H4 (cell line): ENCODE measurements at places on chromosomes 1 and 21. TPM values are rescaled to one million over a fixed set of nuclear protein-coding genes. Genes with fewer than 3 reads are reported as not detected.

DNA sequence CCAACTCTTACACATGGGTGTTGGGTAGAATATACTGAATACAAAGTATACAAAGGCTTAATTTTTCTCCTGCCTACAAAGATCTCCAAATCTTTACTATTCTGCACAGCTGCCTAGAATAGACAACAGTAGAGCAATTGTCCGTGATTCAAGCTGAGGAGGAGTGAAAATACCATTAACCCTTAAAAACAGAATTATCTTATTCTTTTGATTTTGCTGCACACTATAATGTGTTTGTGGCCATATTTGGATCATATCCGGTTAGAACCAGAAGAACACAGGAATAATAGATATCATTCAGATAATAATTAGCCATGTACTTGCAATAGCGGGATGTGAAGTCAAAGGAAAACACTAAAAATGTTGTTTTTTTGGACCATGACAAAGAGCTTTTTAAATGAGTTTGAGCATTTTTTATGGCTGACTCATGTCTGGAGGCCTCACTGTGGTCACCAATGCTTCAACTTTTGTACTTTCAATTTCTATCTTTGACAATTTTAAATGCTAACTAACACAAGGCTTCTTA, 197.6 kb upstream of the FOXD3 start:
- peak; percentile 88 for DNase-seq

GRCh38 chr1:31577515-31578192, 1.3 kb downstream of the TINAGL1 start:
- no peak for DNase-seq

DNA sequence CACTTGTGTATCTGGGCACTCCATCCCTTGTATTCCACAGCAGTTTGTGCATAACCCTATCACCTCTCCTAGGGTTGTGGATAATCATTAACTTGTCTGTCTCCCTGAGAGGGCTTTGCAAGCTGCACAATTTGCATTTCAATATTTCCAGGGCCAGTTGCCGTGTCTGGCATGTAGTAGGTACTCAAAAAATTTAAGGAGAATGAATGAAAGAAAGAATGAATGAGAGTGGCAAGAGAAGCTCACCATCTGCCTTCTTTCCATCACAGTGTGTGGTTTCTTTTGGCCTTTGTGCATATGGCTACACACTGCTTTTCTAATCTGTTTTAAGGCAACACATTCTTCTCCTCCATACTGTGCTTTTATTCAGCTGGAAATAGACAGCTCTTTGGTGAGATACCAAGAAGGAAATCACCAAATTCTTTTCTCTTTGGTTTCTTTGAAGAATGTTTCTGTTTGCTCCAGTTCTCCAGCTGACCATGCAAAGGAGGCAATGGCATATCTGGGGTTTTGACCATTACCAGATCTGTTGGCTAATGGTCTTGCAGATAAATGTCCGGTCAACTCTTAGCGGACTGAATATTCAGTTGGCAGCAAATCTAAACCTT, 49.4 kb downstream of the NGF start:
- no peak for DNase-seq

- DNase-seq: no peak
Measured at GRCh38 chr1:84303314-84303830, 1.9 kb downstream of the SAMD13 start.

- DNase-seq: no peak
Measured at GRCh38 chr21:29677326-29677725, 262.5 kb downstream of the GRIK1 start.

Gene TBX19
- total RNA-seq: 0.17 TPM in 1 of 2 replicates, not detected in the other

Gene SLC1A7
- 0.60 and 2.4 TPM in 2 replicates for total RNA-seq
